Ascending aorta (tissue), 2 donors: ENCODE measurements at places on chromosomes 7 and 10.
A peak's percentile ranks its signal among the peaks of the same experiment; 100 is the strongest.

GRCh38 chr7:2575046-2575732 lies 16.4 kb downstream of the IQCE start:
- DNase-seq, result no peak

DNA sequence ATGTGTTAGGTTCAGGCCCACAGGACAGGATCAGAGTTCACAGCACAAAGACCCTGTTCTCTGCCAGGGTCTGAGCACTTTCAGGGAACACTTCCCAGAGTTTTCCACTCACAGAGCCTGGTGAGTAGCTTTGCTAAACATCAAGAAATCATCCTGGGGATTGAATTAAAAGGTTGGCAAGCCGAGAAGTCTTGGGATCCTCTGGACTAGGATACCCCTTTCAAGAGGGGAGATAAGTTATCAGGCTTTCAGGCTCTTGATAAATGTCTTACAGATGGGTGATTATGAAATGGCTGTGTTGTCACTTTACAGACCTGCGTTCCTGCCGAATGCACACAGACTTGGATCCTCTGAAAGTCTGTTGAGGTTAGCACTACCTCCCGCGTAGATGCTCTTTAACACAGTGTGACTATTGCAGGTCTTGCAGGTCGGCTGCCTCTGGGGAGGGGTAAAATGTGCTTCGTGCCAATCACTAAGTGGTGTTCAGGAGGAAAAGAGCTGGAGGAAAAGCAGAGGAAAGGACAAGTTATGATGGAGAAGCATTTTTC lies 473.5 kb upstream of the AKR1E2 start:
- DNase-seq, result peak; percentile 72

- no peak for DNase-seq
Measured at GRCh38 chr10:98390406-98390805, 24.6 kb downstream of the PYROXD2 start.

- DNase-seq, result no peak
Measured at GRCh38 chr10:124162774-124163354, 69.5 kb upstream of the CHST15 start.

- no peak for DNase-seq
Measured at GRCh38 chr7:132548489-132549078, 27.7 kb downstream of the PLXNA4 start.

- DNase-seq, result no peak
Measured at GRCh38 chr10:111221682-111222480, 145.1 kb downstream of the ADRA2A start.

DNA sequence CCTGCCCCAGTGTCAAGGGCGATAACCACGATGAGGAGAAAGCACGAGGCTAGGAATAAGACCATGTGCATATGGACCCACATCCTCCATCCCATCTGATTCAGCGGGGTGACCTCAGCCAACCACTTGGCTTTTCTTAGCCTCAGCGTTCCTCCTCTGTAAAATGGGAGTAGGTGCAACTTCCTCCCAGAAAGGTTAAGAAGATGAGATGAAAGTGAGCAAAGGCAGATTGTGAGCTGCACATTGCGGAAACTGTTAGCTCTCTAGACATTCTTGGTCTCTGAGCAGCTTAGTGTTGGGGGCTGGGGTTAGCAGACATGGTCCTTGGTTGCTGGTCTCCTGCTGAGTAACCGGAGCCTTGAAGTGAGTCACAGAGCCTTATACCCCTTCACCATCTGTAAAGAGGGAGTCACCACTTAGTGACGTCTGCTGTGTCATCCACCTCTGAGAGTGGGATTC lies 497.3 kb upstream of the GALNT17 start:
- no peak for DNase-seq

DNA sequence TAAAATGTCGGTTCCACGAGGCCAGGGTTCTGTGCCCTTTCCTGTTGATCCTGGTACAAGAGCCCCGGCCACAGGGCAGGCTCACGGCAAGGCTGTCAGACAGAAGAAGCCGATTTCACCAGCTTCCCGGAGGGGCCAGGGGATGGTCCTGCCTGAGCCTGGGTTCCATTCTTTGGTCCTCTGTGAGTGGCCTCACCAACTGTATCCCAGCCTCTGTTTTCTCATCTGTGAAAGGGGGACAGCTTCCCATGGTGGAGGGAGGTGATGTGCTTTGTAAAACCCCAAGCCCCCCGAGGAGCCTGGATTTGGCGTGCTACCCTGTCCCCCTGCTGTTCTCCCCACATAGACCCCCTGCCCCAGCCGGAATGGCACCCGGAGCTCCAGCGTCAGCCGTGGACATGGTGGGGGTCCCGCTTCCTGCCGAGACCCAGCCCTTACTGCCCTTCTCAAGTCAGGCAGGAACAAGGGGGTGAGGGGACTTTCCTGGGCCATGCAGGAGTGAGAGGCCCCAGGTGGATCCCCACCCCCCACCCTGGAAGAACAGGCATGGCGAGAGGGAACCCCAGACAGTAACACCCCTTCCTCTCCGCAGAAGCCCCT lies 28.3 kb upstream of the ELFN1 start:
- no peak for DNase-seq

- DNase-seq, result no peak
Measured at GRCh38 chr10:21494191-21495001, 31.1 kb downstream of the SKIDA1 start.

- no peak for DNase-seq
Measured at GRCh38 chr7:102843850-102844249, 69.0 kb upstream of the LRRC17 start.

DNA sequence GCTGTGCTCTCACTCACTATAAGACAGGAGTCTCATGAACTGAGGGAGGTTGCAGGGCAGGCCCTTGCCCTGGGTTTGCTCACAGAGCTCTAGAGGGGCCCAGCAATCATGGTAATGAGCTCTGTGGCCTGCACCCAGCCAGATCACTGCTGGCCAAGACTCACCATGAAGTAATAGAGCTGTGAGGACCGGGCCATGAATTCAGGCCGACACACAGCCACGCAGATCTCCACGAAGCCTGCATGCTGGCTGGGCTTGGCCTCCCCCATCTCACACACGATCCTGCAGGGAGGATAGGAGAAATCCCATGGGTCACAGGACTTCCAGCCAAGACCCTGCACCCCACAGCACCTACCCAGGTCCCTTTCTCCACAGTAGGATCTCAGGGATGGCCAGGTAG lies 382.4 kb downstream of the PLXNA4 start:
- DNase-seq, result no peak

DNA sequence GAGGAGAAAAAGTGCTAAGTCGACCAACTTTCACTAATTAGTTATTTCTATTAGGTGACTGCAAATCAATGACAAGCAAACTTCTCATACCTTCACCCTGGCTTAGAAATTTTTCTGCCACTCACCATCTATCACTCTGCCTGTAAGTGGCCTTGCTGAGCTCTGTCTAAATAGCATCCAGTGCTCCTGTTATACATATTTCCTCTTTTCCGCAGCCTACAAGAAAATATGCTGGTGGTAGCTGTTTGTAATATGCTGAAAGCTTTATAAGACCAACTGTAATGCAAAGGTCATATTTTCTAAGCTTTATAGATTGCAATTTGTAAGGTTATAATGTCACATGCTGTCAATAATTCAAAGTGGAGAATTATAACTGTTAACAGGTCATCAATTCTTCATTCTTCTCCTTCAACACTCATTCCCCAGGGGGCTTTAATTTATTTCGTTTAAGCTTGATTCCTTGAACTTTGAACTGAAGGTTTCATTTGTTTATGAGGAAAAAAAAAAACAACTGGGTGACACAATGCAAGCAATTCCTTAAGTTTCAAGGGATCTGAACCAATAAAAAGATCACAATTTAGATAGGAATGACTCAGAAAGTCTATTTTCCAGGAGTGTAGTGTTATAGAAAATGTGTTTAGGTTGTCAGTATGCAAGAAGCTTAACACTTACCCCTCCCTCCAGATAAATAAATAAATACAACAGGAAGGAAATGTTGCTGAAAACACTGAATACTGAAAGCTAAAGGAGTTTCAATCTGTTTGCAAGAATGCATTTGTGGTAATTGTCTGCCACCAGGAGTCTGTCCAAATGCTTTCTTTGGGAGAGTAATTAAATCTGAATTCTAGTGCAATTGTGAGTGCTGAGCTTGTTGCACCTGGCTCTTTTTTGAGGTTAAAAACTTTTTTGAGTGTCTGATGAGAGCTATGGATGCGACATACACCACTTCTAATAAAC lies 183.7 kb downstream of the SORCS1 start:
- no peak for DNase-seq

DNA sequence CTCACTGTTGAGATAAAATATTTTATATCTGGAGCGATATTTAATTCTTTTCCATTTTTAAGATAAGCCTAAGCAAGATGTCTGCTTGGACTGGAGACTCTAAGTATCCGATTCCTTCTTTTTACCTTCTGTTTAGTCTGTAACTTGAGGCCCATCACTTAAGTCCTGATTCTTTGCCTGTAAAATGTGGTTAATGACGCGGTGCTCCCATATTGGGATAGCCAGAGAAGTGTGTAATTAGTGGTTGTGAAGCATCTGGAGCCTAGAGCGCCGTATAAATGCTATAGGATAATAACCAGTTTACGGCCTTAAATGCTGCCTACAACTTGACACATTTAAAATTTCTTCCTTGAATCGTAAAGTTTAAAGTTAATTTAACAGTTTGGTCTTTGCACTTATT lies 132.9 kb downstream of the CHN2 start:
- DNase-seq, result no peak
